Activated naive CD4-positive, alpha-beta T cell treated with anti-CD3 and anti-CD28 coated beads, Interleukin-2, amount 10 ng/mL, durations not matched to agents 7 days and 5 days (primary cell): ENCODE measurements at places on chromosomes 7 and 10.

DNA sequence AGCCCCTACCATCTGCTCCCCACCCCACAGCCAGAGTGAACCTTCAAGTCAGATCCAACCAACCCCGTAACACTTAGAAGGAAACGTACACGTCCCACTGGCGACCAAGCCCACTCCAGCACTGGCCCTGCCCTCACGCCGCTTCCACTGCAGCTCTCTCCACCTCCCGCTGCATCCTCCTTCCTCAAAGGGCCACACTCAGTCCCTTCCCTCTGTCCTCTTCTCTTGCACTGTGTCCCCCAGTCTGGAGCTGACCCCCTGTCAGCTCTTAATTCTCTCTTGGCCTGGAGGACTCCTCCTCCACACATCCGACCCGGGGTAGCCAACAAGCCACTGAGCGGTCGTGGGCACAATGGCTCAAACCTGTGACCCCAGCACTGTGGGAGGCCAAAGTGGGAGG is 85.8 kb downstream of the PROSER2 start:
- H3K36me3 ChIP-seq = no peaks in the 10 kb centered on the region
- H3K27ac ChIP-seq = no peak overlapping the region
- no peaks in the 10 kb centered on the region for H3K4me1 ChIP-seq
- H3K4me3 ChIP-seq = no peak overlapping the region
- H3K27me3 ChIP-seq = no peaks in the 10 kb centered on the region
- peak; percentile 16 for DNase-seq

GRCh38 chr7:150373049-150373801 is 4.6 kb downstream of the REPIN1 start:
- H3K36me3 ChIP-seq = peaks cover 21% of the 10 kb centered on the region
- peak overlapping the region; percentile 14 for H3K27ac ChIP-seq
- DNase-seq = no peak
- no peak overlapping the region for H3K4me3 ChIP-seq
- H3K27me3 ChIP-seq = no peaks in the 10 kb centered on the region
- peaks cover 50% of the 10 kb centered on the region for H3K4me1 ChIP-seq

- H3K27ac ChIP-seq = no peak overlapping the region
- H3K36me3 ChIP-seq = peaks cover 14% of the 10 kb centered on the region
- H3K27me3 ChIP-seq = no peaks in the 10 kb centered on the region
- H3K4me1 ChIP-seq = no peaks in the 10 kb centered on the region
Measured at GRCh38 chr7:10930551-10930950, 43.1 kb upstream of the PHF14 start.

DNA sequence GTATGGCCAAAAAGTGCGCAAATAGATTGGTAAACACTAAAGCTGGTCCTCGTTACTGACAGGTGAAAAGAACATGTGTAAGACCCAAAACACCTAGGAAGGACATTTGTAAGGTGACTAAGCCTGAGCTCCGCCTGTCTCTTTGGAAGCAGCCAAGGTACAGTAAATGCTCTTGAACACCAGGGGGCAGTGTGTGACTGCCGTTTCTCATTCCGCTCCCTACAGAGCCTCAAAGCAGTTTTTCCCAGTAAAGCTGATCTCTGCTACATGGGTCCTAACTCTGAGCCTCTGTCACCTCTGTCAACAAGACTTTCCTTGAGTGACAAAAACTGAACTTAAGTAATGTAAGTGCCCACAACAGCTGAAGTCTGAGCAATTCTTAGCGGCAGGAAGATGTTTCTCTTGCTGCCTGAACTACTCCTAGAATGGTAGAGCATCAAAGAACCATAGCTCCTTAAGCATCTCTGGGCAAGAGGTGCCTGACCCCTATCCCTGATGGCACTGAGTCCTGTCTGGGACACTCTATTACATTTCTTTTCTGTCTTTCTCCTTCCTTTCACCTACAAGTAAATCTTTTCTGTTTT is 238.0 kb upstream of the INHBA start:
- peaks cover 5% of the 10 kb centered on the region for H3K4me1 ChIP-seq
- no peak overlapping the region for H3K4me3 ChIP-seq
- DNase-seq = peak; percentile 62

- H3K27me3 ChIP-seq = no peaks in the 10 kb centered on the region
- H3K4me1 ChIP-seq = peaks cover 2% of the 10 kb centered on the region
- no peak for DNase-seq
- no peak overlapping the region for H3K4me3 ChIP-seq
- peaks cover 34% of the 10 kb centered on the region for H3K36me3 ChIP-seq
Measured at GRCh38 chr10:84478151-84478550, 149.8 kb downstream of the CCSER2 start.

- no peaks in the 10 kb centered on the region for H3K36me3 ChIP-seq
- no peak for DNase-seq
Measured at GRCh38 chr7:25347360-25348066, 119.2 kb upstream of the NPVF start.

DNA sequence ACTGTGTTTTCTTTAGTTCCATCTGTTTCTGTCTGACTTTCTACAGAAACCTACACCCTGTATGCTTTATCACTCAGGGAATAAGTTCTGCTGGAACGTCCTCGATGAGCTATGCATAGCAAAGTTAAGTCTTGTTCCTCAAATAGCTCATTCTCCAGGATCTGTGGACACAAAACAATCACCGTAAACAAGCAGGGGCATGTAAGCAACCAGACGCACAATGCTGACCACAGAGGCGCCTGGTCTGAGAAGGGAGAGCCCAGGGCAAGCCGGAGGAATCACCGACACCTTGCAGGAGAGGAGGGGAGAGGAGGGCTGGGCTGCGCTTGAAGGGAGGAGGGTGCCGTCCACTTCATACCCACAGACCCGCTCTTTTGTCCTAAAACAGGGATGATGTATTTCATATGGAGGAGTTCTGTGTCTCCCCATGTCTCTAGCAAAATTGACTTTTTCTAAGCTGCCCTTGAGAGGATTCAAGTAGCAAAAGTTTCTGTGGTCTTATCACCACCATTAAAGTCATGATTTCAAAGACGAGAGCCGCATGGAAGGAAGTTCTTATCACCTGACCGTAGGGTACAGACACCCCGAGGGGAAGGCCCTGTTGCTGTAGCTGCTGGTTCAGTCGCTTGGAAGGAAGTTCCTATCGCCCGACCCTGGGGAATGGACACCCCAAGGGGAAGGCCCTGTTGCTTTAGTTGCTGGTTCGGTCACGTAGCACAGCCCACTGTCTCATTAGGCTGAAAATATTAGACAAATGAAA is 14.3 kb downstream of the CALML3 start:
- no peak for DNase-seq
- no peak overlapping the region for H3K27ac ChIP-seq
- no peak overlapping the region for H3K4me3 ChIP-seq
- H3K4me1 ChIP-seq = peaks cover 2% of the 10 kb centered on the region

- H3K27ac ChIP-seq = no peak overlapping the region
- no peaks in the 10 kb centered on the region for H3K27me3 ChIP-seq
- H3K4me3 ChIP-seq = no peak overlapping the region
- H3K36me3 ChIP-seq = peaks cover 11% of the 10 kb centered on the region
- no peak for DNase-seq
Measured at GRCh38 chr10:63430091-63430998, 35.4 kb downstream of the JMJD1C start.

DNA sequence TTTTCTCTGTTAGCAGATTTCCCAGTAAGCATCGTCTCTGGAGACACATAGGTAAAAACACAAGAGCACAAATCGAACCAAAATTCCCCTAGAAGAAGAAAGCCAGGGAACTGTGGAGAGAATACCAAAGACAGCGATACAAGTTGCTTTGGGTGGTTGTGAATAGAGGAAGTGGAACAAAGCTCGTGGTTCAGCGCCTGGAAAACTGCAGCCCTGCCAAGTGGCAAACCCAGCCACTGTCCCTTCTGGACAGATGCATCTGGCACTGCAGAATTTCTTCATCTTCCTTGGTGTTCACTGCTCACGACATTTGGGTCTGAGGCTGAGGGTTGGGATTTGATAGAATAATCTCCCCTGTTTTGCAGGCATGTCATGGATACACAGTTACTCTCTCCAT is 733.8 kb downstream of the PARD3 start:
- H3K4me1 ChIP-seq = no peaks in the 10 kb centered on the region
- H3K4me3 ChIP-seq = no peak overlapping the region
- H3K36me3 ChIP-seq = no peaks in the 10 kb centered on the region
- no peak for DNase-seq

GRCh38 chr10:3094609-3095036 is 27.3 kb downstream of the PFKP start:
- no peaks in the 10 kb centered on the region for H3K27me3 ChIP-seq
- no peak for DNase-seq
- H3K36me3 ChIP-seq = peaks cover 59% of the 10 kb centered on the region
- H3K4me1 ChIP-seq = peaks cover 64% of the 10 kb centered on the region

DNA sequence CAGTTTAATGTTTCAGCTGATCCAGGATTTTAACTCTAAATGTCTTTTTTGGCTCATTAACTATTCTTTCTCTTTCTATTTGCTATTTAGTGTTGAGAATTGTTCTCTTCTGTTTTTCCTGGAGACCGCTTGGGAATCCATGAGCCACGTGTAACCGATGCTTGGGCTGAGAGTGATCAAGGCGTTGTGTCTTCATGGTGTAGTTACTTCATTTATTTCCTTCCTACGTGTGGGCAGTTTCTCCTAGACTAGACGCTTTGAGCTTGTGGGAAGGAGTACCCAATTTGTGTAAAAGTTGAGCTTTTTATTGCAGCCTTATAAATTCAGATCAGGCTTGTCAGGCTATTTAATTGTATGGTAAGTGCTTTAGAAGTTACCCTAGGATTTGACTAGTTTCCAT is 2.9 kb downstream of the EIF3B start:
- peaks cover 44% of the 10 kb centered on the region for H3K4me1 ChIP-seq
- H3K4me3 ChIP-seq = peak overlapping the region; percentile 6
- DNase-seq = no peak
- peaks cover 28% of the 10 kb centered on the region for H3K36me3 ChIP-seq

DNA sequence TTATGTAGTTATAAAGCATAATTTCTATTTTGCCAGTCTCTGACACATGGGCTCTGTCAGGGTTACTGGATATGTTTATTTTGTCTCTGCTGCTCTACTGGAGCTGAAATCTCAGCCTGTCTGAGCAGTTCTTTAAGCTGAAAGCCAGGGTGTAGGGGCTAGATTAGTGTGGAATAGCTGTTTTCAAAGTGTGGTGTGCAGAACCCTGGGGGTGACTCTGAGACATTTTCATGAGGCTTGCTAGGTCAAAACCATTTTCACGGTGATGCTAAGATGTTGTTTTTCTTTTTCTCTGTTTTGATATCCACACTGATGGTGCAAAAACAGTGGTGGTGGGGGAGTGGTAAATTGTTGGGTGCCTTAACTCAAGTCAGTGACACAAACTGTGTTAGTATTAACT is 45.5 kb downstream of the CREM start:
- DNase-seq = no peak
- no peak overlapping the region for H3K27ac ChIP-seq
- H3K4me3 ChIP-seq = no peak overlapping the region
- H3K36me3 ChIP-seq = peaks cover 5% of the 10 kb centered on the region
- H3K4me1 ChIP-seq = no peaks in the 10 kb centered on the region
- H3K27me3 ChIP-seq = no peaks in the 10 kb centered on the region

DNA sequence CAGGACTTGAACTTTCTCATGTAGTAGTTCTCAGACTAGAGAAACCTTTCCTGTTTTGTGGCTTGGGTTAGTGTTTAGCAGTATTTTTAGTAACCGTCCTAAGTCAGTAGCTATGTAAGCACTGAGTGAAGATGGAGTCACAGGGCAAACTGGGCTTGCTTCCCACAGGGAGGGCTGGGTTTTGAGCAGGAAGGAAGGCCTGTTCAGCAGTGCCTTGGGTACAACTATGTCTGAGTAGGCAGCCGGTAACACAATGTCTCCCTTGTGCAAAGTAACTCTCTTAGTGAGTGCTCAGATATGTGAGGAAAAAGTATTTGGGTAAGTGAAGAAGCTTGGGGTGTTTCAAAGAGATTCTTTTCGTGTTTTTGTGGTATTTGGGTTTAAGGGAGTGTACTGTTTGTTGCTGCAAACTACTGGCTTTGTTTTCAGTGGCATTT is 96.4 kb downstream of the CCSER2 start:
- peak overlapping the region; percentile 82 for H3K27ac ChIP-seq
- no peaks in the 10 kb centered on the region for H3K27me3 ChIP-seq
- peaks cover 20% of the 10 kb centered on the region for H3K4me1 ChIP-seq
- DNase-seq = peak; percentile 30
- peak overlapping the region; percentile 4 for H3K4me3 ChIP-seq

GRCh38 chr10:11706895-11707567 is 35.2 kb upstream of the ECHDC3 start:
- DNase-seq = no peak
- H3K27ac ChIP-seq = no peak overlapping the region
- H3K4me3 ChIP-seq = no peak overlapping the region
- H3K27me3 ChIP-seq = peaks cover 98% of the 10 kb centered on the region
- peaks cover 2% of the 10 kb centered on the region for H3K36me3 ChIP-seq

GRCh38 chr7:128993419-128993818 is 55.7 kb downstream of the IRF5 start:
- no peaks in the 10 kb centered on the region for H3K4me1 ChIP-seq
- DNase-seq = no peak
- no peaks in the 10 kb centered on the region for H3K27me3 ChIP-seq
- no peak overlapping the region for H3K4me3 ChIP-seq

DNA sequence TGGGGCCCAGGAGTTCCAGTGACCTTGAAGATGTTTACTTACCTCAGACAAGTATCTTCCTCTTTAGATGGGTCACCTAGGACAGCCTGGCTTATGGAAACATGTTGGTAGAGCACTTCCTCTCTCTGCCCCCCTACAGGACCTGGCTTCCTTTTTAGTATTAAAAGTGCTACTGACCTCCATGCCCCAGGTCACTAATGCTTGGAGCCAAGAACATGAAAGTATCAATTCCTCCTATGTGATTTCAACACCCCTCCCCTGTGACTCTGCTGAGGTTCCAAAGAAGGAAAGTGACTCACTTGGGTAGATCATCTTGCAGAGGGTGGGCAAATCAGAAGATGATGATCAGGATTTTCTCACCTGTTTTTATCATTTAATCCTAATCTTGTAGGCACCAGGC is 125.3 kb upstream of the CCDC6 start:
- no peaks in the 10 kb centered on the region for H3K4me1 ChIP-seq
- DNase-seq = no peak
- H3K4me3 ChIP-seq = no peak overlapping the region
- no peaks in the 10 kb centered on the region for H3K27me3 ChIP-seq
- no peak overlapping the region for H3K27ac ChIP-seq

DNA sequence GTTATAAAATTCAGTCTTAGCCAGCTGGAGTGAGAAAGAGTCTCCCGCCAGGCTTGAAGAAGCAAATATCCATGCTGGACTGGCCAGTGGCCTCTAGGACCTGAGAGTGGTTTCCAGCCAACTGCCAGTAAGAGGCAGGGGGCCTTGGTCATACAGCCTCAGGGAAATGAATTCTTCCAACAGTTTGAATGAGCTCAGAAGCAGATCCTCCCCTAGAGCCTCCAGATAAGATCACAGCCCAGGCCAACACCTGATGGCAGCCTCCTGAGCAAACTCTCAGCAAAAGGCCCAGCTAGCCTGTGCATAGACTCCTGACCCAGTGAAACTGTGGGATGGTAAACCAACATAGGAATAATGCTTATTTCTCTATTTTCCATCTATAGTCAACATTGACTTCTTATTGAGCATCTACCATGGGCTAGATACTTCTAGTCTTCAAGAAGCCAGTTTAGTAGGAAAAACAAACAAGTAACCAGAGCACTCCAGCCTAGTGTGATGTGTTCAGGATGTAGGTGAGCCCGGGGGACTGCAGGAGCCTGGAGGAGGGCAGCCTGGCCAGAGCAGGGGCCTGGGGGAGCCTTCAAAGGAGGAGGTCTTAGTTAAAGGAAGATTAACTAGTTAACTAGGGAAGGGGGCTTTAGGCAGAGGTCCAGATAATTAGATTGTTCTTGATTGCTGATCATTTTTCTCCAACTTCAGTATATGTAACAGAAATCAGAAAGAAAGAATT is 115.4 kb upstream of the ADO start:
- peaks cover 2% of the 10 kb centered on the region for H3K36me3 ChIP-seq
- DNase-seq = no peak
- H3K4me1 ChIP-seq = peaks cover 32% of the 10 kb centered on the region
- peak overlapping the region; percentile 52 for H3K27ac ChIP-seq
